LHCN-M2 (cell line): ENCODE measurements at places on chromosomes 12 and 14.

DNA sequence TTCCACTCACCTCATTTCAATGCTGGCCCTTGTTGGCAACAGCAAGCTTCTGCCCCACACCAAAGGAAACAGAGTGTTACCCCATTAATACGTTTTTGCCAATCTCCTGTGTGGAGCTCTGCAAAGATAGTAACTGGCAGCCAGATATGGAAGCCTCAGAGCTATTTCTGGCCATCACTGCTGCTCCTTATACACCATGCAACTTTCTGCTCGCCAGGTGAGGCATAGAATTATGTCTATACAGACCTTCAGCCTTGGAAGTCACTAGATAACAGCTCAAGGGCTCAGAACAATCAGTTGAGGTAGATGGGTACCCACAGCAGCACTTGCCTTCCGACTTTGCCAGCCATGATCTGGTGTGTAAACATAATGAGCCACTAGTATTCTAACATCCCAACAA is 214.8 kb upstream of the ALG10B start:
- DNase-seq, result no peak

DNA sequence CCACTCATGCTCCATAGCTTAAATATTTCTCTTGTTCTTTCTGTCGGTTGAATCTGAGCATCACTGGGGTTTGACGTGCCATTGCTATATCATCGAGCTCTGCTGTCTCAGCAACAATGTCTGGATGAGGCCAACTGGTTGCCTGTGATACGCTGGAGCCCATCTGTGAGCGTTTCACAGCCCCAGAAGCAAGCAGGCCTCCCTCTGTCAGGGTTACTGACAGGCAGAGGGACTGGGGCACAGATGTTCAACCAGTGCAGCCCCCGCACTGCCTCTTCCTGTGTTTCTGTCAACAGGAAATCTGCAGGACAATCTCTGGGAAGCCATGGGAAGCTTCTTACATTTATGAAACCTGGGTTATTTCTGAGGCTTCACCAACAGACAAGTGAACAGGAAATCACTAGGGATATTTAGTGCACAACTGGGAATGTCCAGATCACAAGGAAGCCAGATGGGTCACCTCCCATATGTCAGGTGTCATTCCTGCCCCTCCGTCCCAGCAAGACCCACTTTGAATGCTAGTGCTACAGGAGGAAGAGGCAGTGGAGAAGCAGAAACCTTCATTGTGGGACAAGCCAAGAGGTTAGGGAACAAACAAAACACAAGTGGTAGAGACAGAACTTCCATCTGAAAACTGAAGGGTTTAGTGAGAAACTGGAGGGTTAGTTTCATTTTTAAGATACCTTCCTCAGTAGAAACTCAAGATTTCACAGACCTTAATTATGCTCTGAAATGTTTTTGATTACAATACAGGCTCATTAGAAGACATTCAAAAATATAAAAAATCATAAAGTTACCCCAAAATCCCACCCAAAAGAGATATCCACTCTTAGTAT is 24.1 kb downstream of the DMAC2L start:
- DNase-seq, result peak; percentile 49

DNA sequence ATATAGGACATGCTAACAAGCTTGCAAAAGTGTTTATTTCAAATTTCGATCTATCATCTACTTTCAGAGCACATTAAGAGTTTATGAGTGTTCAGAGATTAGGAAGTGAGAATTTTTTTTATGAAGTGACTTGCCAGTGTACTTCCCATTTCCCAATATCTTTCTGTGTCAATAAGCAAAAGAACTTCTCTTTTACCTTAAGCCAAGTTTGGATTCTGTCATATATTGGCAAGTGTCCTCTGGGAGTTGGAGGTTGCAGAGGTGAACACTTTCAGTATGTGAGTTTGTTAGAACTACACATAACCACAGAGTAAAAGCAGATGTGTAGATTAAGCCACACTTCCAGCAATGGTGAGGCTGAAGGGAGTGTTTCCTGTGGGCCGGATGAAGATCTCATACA is 16.6 kb upstream of the KLRF1 start:
- no peak for DNase-seq

GRCh38 chr14:29282169-29282568 is 515.6 kb downstream of the FOXG1 start:
- peak; percentile 40 for DNase-seq

- peak; percentile 71 for DNase-seq
Observed at GRCh38 chr14:38042322-38042721, 165.4 kb upstream of the SSTR1 start.

DNA sequence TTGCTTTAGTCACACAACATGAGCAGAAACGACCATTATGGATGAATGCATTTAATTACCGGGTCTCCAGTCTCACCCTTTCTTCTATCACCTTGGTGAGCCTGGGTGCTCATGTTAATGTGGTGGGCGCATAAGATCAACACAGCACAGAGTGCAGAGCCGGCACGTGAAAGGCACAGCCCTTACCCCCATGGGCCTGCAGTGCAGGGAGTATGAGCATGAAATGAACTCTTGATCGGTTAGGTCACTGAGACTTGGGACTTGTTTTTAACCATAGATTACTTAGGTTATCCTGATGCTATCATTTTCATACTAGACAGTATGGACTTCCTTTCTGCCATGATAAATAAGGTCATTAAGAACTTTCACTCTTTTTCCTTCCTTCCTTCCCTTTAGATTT is 156.8 kb downstream of the CRADD start:
- no peak for DNase-seq

GRCh38 chr12:1444142-1444516 is 150.3 kb downstream of the FBXL14 start:
- DNase-seq, result no peak

DNA sequence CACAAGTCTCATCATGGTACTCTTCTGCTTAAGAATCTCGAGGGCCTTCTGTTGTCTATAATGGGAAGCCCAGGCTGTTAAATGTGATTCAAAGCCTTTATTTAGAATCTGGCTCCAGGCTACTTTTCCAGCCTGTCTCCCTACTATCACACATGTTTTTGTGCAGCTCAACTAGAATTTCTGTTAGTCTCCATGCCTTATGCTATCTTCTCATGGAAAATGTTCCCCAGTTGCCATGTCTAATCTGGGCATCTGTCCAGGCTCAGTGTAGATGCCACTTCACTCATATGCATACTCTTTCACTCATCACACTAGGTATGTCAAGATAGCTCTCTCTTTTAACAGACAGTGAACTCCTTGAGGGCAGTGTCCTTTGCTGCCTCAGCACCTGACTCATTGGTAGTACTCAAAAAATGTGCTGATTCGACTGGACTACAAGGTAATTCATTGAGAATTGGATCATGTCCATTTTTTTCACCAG is 145.3 kb downstream of the TTLL5 start:
- DNase-seq, result no peak

DNA sequence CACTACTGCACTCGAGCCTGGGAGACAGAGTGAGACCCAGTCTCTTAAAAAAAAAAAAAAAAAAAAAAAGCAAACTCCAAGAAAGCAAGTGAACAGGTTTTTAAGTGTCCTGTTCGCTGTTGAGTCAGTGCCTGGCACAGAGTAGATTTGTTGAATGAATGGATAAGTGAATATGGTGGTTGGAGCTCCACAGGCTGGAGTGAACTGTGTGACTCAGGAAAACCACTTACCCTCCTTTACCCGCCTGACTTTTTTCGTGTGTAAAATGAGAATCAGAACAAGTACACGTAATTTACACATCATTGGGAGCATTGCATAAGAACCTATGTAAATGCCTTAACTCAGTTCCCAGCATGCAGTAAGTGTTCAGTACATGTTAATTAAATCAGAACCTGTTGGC is 24.0 kb upstream of the ESRRB start:
- DNase-seq, result no peak

DNA sequence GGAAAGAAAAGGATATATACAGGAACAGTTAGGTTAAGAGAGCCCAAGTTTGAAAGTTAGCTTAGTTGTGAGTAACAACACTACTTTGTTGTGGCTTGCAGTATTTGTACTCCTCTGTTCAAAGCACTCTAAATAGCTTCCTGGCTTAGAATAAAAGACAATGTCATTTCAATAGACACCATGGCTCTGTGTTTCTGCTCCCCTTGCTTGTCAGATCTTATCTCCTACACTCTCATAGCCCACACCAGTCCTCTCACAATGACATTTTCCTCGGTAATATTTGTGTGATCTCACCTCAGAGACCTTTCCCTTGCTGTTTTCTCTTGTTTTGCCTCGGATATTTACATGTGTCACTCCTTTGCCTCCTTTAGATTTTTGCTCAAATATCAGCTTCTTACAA is 418.4 kb downstream of the MDGA2 start:
- DNase-seq, result no peak

GRCh38 chr12:101670007-101670671 is 27.3 kb upstream of the CHPT1 start:
- DNase-seq, result peak; percentile 55

GRCh38 chr14:58746701-58747100 is 108.9 kb downstream of the DACT1 start:
- DNase-seq, result no peak

DNA sequence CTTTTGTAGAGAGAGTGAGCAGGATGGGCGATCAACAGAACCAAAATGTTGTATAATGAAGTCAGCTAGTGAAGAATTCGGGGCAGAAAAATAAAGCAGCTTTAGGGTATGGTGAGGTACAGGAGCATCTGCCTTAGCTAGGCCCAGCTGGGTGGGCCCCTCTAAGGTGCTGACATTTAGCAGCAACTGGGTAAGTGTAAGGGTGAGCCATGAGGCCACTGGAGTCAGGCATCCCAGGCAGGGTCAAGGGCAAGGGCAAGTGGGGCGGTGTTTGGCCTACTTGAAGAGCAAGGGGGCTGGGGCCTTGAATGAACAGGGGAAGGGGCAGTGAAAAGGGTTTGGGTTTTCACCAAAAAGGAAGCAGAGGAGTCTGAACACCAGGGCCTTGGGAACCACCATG is 583.6 kb downstream of the BCL11B start:
- DNase-seq, result no peak

DNA sequence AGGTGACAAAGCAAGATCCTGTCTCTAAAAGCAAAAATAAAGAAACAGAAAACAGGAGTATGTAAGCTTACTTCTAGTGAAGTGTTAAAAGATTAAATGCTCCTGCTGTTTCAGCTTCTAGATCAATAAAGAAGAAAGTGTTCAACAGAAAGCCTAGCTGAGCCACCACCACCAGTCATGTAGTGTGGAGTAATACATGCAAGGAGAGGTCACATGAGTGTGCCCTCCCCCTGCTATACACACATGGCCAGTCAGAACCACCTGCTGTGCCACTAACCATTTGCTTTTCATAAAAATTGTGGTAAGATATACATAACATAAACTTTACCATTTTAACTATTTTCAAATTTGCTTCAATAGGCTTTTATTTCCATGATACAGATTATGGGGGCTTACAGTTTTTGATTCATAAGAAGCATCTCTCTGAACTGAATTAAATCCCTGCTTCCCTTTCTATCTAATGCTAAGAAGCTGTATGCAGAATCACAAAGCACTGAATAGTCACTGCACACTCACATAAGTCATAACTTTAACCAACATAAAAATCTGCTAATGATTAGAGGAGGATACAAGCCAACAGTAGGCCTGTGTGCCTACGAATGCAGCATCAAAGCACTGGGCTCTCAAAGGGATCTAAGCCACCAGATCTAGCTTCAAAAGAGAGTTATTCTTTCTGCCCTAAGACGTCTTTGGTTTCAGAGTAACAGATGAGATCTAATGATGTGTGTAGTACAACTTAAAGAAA is 515.5 kb downstream of the C12orf50 start:
- peak; percentile 3 for DNase-seq

GRCh38 chr12:84506282-84506681 is 406.3 kb downstream of the SLC6A15 start:
- no peak for DNase-seq

- DNase-seq, result no peak
Observed at GRCh38 chr12:43883748-43884147, 47.9 kb downstream of the TMEM117 start.

DNA sequence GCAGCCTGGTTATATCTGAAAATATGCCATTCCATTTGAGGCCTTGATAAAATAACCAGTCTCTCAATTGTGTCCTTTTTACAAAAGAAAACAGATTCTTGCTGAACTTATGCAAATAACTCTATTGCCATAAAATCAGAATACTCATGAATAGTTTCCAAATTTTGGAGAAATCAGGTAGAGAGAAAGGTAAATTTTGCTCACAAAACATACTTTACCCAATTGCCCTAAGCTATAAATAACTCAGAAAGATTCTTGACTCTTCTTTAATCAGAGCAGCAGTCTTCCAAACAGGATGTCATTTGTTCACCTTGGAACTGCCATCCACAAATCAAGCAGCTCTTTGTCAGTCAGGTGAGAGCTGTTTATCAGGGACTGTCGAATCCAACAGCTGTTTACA is 12.6 kb downstream of the ZNF26 start:
- DNase-seq, result no peak

GRCh38 chr14:87705439-87705896 is 287.5 kb downstream of the GALC start:
- no peak for DNase-seq

DNA sequence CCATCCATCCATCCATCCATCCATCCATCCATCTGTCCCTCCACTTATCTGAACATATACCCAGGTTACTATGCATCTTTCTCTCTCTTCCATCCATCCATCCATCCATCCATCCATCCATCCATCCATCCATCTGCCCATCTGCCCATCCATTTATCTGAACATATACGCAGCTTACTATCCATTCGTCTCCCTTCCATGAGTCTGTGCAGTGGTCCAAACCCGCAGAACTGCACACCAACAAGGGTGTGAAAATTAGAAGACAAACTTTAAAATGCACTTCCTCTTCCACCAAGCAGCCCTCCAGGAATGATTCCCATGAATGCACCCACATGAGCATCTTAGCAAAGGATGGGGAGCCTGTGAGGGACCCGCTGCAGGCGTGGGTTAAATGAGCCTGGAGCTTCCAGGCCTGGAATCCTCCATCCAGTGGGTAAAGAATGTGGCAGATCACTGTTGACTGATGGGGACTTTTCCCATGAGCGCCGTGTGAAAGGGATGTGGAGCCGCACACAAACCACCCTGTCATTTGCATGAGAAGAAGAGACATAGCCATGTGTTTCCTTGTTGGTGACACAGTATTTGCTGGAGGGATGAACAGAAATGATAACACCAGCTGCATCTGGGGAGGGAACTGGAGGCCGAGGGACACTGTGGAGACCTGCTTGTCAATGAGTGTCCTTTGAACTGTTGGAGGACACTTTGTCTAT is 376.6 kb downstream of the ADGRD1 start:
- DNase-seq, result no peak

- DNase-seq, result peak; percentile 67
Observed at GRCh38 chr14:30608533-30609006, 13.5 kb upstream of the SCFD1 start.

GRCh38 chr12:57129889-57130288 is 1.6 kb downstream of the LRP1 start:
- peak; percentile 70 for DNase-seq
